Activated gamma-delta T cell (primary cell): ENCODE measurements at places on chromosomes 12 and 14.

- DNase-seq: no peak
Measured at GRCh38 chr12:45423931-45424330, 208.0 kb downstream of the ANO6 start.

DNA sequence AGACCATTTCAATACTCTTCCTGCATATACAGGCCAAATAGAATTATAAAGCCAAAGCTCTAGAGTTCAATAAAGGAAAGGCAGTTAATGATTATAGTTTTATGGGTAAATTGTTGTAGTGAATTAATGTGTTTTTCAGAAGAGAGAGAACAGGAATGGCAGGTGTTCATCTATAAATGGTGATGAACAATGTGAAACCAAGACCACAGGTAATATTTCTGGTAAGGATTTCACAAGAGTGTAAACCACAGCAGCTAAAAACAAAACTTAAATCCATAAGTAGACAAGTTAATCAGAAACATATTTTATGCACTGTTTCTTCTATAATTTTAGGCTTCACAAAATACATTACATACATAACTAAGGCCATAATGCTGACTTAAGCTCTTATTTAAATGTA lies 204.4 kb downstream of the SYT1 start:
- DNase-seq: no peak

DNA sequence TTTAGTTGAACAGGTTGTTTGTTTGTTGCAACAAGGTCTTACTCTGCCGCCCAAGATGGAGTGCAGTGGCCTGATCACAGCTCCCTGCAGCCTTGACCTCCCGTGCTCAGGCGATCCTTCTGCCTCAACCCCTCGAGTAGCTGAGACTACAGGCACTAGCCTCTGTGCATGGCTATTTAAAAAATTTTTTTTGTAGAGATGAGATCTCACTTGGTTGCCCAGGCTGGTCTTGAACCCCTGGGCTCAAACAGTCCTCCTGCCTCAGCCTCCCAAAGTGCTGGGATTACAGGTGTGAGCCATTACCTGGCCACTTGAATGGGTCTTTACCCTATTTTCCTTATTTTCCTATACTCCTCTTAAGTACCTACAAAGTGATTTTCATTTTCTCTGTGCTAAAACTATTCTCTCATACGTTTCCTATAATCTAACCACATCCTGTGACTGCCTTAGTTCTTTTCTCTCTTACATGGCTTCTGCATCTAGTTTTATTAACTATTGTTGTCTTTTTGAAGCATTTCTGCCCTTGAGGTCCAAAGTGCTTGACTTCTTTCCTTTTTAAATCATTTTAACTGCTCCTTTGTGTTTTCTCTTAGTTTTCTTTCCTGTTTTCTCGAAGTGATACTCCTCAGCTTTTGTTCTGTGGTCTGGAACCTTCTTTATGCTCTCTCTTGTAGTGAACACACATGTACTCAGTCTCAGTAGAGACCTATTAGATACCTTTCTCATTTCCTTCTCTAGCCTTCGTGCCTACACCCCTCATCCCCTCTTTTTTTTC lies 14.1 kb downstream of the GPX2 start:
- DNase-seq: no peak

- no peak for DNase-seq
Measured at GRCh38 chr14:78367355-78367754, 197.2 kb downstream of the NRXN3 start.

- no peak for DNase-seq
Measured at GRCh38 chr14:91647856-91648255, 84.0 kb downstream of the CATSPERB start.

DNA sequence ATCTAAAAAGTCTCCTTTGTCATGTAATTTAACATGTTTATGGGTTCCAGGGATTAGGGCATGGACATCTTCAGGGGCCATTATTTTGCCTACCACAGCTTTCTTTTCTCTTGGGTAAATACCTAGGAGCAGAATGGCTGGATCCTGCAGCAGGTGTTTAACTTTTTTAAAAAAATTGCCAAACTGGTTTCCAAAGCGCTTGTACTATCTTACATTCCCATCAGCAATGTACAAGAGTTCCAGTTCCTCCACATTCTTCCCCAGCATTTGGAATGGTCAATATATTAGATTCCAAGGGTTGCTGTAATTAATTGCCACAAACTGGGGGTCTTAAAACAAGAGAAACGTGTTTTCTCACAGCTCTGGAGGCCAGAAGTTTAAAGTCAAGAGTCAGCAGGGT lies 27.7 kb upstream of the MYL2 start:
- DNase-seq: no peak

DNA sequence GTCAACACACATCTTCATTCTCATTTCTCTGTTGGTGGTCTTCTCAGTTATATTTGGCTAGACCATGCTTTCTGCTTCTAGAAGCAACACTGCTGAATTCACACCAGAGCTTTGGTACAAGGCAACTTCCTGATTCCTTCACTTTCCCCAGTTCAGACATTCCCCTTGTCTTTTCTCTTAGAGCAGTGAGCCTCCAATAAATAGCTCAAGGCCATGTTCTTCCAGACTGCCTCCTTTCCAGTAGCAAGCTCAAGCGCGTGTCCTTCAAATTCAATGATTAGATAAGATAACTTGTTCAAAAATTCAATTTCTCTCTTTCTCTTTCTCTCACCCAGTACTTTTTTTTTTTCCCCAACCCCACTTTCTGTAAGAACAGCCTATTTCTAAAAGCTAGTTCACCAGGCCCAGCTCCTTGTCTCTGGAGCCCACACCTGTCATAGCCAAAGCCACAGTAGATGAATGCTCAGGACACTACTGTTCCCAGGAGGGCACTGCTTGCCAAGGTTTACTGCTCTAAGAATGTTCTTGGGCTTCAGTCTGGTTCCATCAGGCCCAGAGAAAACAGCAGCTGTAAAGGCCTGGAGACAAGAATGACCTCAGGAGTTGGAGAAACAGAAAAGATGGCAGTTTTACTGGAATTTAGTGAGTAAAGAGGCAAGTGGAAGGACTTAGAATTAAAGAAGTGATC lies 17.7 kb downstream of the TBK1 start:
- no peak for DNase-seq

DNA sequence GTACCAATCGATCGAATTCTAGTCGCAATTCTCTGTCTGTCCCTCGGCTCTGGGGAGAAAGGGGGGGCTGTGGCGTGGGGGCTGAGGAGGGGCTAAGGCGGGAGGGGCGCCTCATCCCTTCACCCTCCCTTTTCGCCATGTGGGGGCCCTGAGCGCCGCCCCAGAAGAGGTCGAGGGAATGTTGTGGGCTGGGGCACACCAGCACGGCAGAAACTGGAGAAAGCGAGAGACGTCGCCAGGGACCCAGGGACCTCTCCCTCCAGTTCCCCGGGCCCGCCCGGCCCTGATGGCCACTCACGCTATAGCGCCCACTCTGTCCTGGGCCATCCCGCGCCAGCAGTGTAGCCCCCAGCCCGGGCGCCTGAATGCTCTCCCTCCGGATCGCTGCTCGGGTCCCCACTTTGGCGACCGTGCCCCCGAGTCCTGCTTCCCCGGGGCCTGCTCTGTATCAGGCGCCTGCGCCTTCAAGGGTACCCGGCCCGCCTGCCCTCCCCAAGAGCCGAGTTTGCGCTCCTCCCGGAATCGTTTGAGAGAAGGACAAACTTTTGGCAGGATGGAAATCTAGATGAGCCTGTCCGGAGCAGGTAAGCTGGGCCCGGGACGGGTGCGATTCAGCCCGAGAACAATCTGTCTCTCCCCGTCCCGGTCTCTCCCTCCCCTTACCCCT lies 62.6 kb downstream of the SMUG1 start:
- no peak for DNase-seq

DNA sequence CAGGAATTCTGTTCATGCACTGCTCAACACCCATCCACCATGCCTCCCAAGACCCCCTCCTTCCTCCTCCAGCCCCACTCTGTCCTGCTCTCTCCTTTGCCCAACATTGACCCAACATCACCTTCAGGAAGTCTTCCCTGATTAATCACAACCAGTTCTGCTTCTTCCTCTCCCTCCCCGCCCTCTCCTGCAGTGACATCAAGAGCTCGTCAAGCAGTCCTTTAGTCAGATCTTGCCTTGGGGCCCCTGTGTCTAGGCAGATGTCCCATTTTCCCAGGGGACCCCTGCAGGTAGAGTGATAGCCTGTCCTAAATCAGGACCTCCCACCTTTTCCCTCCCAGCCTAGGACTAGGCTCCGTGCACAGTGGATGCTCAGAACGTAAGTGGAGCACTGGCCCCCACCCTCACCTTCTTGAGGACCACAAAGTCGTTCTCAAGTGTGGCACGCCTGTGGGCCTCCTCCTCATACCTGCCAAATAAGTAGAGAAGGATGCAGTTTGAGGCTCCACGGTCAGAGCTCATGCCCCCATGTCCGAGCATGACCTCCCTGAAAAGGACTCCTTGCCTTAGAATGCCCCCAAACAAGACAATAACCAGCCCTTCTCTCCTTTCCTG lies 2.3 kb downstream of the KRT78 start:
- DNase-seq: no peak
